Muscle of back (tissue), 13 donors: ENCODE measurements at places on chromosomes 3 and 15.

GRCh38 chr3:127370906-127371305 lies 83.1 kb upstream of the PRR20G start:
- no peak for DNase-seq

DNA sequence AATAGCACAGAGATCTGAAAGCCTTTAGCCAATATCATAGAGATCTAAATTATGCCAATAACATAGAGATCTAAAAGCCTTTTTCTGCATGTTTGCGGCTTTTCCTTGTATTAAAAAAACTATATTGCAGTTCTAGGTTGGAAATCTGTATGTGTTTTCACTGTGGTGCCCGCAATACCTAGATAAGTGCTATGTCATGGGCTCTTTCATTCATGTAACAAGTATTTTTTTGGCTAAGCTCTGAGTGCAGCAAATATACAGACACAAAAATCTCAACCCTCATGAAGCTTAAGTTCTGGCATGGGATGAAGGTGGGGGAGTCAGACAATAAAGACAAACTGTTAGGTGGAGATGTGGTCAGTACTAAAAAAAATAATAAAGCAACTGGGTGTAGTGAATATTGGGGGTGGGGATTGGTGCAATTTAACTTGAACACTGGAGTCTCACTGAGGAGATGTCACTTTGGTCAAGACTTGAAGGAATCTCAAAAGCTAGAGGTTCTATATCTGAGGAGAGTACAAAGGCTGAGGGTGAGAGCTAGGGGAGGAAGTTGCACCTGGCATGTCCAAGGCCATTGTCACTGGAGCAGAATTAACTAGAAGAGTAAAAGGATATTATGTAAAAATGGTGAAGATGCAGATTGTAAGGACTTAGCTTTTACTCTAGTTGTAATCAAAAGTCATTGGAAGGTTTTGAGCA lies 973 bp downstream of the BUB1B start:
- DNase-seq = no peak

DNA sequence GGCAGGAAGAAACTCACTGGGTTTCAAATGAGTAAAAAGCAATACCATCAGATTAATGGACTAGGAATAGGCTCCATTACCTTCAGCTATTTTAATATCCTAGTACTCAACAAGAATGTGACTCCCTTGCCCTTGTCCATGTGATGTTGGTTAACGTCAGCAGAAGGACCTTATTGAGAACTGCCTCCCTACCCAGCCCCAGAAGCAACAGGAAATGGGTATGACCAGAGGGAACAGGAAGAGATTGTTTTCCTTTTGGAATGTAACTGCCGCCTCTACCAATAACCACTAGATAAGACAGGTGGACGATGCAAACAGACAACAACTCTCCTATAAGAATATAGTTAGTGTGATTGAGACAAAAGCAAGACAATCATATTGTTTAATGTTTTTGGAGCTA lies 10.4 kb upstream of the MME start:
- no peak for DNase-seq

- DNase-seq = no peak
Observed at GRCh38 chr3:105423397-105423796, 56.7 kb downstream of the ALCAM start.

- DNase-seq = no peak
Observed at GRCh38 chr3:30228302-30228631, 378.1 kb upstream of the TGFBR2 start.

DNA sequence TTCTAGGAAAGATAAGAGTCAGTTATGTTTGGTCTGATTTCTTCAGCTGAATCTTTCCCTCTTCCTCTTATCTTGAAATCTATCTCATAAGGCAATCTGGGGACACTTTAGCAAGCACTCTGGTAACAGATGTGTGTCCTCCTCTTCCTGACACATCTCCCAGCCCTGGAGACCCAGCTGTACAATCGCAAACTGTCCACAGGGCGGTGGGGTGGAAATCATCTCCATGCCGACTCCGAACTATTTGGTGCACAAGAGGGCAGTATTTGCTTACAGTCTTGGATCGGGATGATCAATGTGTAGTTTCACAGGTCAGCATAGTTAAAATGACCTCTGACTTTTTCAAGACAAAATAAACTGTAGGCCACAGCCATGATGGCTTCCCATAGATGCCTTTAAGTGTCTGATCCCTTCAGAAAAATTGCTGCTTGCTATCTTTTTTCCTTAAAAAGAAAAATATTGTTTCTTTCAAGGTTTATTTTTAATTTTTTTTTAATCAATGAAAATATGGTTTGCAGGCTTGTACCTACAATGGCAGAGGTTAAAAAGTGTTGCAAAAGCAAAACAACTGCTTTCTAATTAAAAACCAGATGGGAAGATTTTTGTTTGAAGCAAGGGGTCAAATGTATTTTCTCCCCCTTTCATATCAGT lies 17.7 kb downstream of the EEFSEC start:
- DNase-seq = peak; percentile 59

- DNase-seq = peak; percentile 54
Observed at GRCh38 chr3:49906073-49906743, 2.5 kb upstream of the MST1R start.

GRCh38 chr3:152096280-152096906 lies 172.3 kb upstream of the MBNL1 start:
- DNase-seq = no peak

DNA sequence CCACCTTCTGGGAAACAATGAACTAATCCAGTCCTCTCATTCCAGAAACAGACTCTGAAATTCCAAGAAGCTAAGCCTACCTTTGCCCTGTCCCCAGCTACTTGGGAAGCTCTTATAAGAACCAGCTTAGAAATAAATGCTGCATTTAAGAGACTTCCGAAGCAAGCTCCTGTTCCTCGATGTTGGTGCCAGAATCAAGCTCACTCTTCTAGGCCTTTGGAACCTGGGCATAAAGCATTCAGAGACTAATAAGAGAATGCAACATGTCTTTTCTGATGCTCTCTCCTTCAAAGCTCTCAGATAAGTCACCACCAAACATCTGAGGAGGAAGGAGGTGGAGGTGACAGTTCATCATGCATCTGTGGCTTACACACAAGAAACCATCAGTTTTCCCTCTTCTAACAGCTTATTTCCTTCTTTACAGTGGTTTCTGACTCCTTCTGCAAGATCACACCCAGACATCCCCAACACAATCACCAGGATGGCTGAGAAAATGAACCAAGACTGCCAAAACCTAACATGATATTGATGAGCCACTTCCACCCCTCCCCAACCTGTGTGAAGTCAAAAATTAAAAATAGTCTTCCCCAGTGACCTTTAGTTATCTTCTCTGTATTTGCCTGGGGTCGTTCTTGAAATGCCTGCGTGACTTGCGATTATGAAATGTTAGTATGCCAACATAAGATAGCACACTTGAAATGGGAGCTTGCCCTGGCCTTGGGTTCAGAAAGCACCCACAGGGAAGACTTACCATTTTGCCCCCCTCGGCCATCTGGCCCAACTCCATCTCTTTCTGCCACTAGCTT lies 11.5 kb downstream of the ARHGEF3 start:
- no peak for DNase-seq

DNA sequence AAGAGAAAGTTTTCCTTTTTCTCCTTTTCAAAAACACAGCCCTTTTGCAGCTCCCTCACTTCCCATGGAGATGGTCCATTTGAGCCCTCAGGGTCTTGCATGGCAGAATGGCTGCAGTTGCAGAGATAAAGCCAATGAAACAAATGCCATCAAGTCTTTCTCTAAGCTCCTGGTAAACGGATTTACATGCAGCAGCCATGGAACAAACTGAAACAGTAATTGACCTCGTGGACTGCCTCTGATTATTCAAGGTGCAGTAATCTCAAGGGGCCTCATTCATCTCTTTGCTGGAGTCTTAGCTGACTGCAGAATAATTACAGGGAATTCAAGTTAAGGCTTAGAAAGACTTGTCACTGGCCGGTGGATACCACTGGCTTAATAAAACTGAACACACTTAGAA lies 125.1 kb downstream of the SQOR start:
- no peak for DNase-seq

DNA sequence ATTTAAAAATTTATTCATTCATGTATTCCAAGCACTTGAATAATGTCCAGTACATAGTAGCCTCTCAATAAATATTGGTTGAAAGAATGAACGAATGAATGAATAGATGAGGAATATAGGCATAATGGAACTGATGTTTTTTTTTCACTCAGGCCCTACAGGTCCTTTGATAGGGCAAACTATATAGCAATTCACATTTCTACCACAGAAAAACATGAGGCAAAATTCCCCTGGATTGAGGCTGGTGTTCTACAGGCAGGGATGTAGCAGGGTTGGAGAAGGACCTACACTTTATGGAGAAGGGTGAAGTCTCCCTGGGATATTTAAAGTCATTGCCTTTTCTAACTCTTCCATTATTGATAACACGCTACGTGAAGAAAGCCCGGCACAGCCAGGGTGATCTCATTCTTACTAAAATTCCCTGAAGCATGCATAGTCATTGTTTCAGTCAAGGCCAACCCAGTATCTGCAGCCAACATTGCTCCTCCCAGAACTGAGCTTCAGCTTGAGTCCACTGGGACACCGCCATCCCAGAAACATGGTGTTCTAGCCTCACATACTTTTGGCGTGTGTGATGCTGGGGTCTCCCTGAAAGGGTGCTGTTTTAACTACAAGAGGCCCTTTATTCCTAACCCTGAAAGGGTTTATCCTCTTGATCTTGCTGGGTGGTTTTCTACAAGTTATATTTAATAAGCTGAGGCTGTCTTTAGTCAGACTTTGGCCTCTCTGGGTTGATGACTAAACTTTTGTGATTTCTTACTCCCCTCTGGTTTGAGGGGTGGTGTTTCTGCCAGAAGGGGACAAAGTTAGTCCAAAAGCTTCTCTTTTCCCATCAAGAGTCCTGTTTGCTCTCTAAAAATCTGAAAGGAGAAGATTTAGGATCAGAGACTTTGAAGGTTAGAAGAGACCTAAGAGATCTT lies 25.9 kb upstream of the FBN1 start:
- DNase-seq = peak; percentile 93

DNA sequence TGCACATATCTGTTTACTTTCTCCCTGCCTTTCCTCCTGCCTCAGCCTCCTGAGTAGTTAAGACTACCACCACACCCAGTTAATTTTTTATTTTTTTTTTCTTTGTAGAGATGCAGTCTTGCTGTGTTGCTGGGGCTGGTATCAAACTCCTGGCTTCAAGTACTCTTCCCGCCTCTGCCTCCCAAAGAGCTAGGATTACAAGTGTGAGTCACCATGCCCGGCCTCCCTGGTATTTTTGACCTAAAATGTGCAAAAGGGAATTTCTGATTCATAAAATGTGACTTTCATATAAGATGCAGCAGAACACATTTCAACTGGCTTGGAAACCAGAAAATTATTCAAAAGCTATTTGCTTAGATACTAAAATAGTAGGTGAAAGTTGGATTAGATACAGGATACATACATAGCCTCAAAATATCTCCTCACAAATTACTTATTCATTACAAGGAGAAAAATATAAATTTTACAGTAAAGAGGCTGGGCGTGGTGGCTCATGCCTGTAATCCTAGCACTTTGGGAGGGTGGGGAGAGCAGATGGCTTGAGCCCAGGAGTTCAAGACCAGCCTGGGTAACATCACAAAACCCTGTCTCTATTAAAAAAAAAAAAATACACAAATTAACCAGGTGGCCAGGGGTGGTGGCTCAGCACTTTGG lies 32.0 kb downstream of the MAP4 start:
- DNase-seq = no peak

DNA sequence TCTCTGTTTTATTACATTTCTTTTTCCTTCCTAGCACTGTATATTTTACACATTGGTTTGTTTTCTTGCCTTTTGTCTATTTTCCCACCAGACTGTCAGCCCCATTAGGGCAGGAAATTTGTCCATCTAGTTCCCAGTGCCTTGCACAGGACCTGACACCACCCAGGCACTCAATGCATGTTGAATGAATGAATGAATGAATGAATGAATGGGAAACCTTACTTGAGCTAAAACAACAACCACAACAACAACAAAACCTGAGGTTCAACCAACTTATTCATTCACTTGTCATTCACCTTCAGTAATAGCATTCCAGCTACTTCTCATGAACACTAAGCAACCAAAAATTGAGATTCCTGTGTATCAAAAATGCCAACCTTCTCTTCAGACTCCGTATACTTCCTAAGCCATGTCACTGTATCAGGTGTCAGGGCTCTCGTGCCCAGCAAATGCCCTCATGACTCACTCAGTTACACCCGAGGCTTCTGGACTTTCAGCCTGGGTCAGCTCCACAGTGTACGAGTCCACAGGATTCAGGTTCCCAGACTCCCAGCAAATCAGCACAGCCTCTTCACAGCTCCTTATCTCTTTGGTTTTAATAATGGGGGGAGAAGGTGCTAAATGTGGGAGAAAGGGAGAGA lies 37.3 kb downstream of the FSD2 start:
- DNase-seq = no peak

DNA sequence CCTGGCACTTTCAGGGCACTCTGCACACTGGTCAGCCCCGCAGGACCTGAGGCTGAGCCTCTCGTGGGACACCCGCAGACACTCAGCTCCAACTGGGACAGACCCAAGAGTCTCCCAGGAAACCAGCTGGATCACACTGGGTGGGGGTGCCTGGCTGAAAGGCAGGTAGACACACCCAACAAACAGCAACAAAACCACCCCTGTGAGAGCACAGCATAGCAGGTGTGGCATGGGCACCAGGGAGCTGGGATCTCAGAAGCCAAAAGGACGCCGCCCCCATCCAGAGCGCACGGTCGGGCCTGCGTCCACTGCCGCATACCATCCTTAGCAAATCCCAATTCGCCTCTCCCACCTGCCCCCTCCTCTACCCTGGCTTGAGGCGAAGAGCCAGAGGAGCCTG lies 154.2 kb upstream of the LINGO1 start:
- no peak for DNase-seq

DNA sequence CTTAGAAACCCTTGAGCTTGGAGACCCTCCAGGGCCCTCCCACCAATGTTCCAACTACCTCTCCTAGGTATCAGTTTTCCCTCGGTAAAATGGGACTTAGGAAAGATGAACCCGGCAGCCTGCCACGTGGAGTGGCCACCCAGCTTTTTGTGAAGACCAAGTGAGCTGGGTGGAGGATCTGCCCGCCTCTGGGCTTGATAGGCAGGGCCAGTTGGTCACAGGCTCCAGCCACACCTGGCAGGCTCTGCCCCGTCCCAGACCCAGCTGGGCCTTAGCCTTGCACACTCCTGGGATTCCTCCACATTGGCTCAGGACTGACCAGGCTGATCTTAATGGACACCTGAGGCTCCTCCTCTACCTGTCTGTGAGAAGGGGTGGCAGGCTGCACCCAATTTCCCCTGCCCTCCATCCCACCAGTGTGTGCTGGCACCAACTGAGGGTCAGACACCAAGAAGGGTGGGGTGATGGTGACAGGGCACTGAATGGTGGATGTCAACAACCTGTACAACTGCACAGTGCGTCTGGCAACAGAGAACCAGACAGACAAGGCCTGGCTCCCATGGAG lies 761 bp upstream of the GRIP2 start:
- DNase-seq = no peak

DNA sequence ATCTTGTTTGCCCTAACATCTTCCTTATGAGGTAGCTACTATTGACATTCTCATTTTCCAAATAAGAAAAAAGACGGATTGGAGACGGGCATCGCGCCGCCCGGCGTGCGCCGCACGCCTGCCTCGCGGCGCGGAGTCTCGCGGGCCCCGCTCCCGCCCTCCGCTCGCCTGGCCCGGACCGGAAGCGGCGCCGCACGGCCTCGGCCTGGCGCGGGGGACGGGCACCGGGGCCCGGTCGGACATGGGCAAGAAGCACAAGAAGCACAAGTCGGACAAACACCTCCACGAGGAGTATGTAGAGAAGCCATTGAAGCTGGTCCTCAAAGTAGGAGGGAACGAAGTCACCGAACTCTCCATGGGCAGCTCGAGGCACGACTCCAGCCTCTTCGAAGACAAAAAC lies 112.0 kb downstream of the IL12A start:
- DNase-seq = no peak

- no peak for DNase-seq
Observed at GRCh38 chr15:63634154-63634553, 37.0 kb downstream of the FBXL22 start.
